ENCODE measurements at places on chromosomes 7 and 10.

DNA sequence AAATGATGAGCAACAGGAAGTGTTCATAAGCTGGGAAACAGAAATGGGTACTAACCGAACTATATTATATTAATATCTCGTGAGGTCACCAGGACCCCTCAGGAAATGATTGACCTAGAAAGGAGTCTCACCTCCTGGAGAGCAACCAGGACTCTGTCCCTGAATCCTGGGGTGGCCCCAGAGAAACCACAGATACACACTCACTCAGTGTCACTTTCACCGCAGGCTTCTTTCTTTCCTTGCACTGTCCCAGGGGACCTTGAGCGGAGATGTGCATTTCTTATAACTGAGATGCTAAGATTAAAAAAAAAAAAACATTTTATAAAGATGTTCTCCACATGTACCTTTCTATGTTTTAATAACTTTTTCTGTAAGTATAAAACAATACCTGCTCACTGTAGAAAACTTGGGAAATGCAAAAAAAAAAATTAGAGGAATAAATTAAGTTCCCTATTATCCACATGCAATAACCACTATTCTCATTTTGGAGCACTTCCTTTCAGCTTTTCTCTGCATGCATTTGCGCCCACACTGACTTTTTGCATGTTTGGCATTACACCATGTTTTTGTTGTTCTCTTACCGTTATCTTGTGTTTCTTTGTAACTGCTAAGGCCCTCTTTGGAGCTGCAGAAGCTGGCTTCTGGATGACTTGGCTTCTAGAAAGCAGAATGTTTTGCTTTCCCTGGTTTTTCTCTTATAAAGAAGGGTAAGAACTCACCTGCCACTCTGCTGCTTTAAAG, 15.0 kb downstream of the NOD1 start:
- DNase-seq, result peak; percentile 14

GRCh38 chr10:88538048-88538447, 45.1 kb downstream of the RNLS start:
- no peak for DNase-seq

DNA sequence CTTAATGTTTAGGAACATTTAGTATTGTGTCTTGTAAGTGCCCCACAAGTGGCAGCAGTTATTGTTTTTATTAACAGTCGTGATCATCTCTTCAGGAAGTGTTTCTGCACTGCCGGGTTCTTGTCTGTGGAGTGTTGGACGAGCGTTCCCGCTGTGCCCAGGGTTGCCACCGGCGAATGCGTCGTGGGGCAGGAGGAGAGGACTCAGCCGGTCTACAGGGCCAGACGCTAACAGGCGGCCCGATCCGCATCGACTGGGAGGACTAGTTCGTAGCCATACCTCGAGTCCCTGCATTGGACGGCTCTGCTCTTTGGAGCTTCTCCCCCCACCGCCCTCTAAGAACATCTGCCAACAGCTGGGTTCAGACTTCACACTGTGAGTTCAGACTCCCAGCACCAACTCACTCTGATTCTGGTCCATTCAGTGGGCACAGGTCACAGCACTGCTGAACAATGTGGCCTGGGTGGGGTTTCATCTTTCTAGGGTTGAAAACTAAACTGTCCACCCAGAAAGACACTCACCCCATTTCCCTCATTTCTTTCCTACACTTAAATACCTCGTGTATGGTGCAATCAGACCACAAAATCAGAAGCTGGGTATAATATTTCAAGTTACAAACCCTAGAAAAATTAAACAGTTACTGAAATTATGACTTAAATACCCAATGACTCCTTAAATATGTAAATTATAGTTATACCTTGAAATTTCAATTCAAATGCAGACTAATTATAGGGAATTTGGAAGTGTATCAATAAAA, 22.2 kb downstream of the PLA2G12B start:
- DNase-seq, result no peak

DNA sequence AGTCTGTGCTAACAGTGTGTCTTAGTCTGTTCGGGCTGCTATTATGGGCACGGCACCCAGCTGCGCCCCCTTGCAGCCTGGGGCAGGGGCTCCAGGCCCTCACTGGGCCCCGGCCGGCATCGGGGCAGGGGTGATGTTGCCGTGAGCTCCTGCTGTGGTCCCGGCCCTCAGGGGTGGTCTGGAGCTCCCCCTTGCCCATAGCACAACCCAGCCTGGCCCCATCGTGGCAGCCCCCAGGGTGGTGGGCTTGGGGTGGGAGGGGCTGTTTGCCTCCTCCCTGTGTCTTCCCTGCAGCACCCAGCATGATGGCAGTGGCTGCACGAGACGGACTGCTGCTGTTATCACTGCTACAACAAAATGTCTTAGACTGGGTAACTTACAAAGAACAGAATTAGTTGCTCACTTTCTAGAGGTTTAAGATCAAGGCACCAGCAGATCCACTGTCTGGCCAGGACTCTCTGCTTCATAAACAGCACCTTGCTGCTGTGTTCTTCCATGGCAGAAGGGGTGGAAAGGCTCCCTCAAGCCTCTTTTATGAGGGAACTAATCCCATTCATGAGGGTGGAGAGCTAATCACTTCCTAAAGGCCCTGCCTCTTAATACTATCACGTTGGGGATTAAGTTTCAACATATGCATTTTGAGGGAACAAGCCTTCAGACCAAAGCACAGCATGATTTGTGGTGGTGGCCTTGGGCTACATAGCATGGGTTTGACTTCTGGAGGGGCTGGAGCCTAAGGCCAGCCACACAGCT, 149.5 kb downstream of the SEC23IP start:
- DNase-seq, result no peak

GRCh38 chr7:34839645-34840044, 181.6 kb downstream of the NPSR1 start:
- no peak for DNase-seq

- DNase-seq, result no peak
Observed at GRCh38 chr7:141231018-141231792, 157.3 kb downstream of the TMEM178B start.

DNA sequence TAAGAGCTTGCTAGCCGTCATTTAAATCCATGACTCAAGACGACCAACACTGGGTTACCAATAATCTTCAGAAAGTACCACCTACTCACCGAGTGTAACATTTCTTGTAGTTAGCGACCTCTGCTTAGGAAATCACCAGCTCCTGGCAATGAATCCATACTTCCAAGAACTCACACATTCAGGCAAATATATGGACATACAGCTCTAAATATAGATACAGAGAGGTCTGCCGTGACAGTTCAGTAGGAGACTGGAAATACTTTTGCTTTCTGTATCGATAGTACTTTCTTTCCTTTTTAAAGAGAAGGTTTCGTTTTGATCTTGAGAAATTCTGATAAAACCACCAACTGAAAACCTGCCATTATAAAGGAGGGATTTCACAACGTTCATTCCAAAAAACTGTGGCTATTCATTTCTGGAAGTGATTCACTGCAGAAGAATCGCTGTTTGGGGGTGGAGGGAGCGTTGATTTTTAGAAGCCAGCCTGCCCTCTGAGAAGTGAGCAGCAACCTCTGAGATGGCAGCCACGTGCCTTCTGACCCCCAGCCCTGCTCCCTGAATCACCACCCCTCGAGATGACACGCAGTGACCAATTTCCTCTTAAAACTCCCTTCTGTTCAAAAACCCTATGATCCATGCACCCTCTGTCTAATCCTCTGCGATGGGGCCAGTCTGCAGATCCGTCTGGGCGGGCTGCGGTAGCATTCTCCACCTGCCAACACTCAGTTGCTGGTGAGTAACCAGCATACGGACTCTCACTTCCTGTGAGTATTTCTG, 179.0 kb upstream of the KLF14 start:
- DNase-seq, result peak; percentile 66

- DNase-seq, result no peak
Observed at GRCh38 chr10:21421794-21422193, 103.7 kb downstream of the SKIDA1 start.

GRCh38 chr10:87767253-87767652, 50.8 kb downstream of the ATAD1 start:
- DNase-seq, result no peak

All from germinal center (tissue), 1 donor.